Hematopoietic multipotent progenitor cell treated with erythropoietin and hydrocortisone succinate and interleukin-3 and kit ligand, for 6 days (in vitro differentiated cells): ENCODE measurements at places on chromosomes 2 and 18.
A peak's percentile ranks its signal among the peaks of the same experiment; 100 is the strongest.

DNA sequence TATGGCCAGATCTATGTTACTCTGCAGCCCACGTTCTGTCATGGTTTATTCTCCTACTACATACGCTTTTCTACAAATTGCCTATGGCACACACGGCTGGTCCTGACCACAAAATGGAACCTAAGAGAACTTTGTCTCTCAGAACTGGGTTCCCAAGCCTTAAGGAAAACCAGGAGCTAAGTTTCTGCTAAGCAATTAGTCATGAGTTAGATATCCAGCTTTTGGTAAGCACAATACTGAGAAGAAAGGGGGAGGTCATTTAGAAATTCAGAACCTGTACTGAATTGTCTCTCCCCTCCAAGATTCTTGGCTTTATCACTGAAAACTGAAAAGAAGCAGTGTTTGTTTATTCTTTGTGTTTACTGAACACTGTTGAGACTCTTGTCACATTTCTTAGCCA, 283.5 kb upstream of the TANK start:
- no peak for DNase-seq

- no peak for DNase-seq
Observed at GRCh38 chr2:108923736-108924579, 65.1 kb downstream of the EDAR start.

- DNase-seq = no peak
Observed at GRCh38 chr2:216681683-216682082, 13.7 kb downstream of the IGFBP5 start.

GRCh38 chr18:13993730-13994129, 78.4 kb upstream of the MC2R start:
- no peak for DNase-seq

DNA sequence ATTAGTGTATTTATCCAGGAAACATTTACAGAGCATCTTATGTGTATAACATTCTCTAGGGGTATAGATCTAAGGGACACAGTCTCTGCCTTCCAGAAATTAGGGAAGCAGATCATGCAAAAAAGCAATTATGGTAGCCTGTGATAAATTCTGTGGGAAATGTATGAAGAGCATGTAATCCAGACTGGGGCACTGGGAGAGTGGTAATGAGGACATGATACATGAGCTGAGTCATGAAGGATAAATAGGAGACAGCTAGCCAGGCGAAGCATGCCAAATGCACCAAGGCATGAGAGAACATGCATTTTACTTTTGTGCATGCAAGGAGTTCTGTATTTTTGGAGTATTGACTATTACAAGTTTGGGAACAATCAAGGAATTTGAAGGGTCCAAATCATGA, 8.9 kb upstream of the RPRM start:
- DNase-seq = no peak

DNA sequence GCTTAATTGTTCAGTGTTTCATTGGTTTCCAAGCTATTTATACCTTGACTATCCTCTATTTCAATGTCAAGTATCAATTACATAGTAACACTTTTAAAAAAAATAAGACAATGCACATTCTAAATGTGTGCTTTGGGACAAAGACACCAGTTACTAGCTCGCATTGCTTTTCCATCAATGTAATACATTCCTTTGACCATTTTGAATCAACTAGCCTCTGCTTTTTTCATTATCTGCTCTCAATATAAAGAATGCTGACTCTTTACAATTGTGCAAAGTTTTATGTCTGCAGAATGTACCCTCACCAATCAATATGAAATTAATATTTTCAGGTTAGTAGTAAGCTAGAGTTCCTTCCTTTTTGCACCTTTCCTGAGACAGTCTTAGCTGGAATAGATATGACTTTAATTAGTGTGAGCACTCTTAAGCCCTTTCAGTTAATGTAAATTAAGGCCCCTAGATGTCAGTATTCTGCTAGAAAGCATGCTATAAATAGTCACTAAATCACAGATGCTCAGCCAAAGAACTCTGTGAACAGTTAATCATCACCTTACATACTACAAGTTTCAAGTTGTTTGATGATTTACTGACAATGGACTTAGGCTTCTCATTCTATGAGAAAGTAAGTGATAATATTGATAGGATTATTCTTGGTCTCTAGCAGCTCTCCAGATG, 413.6 kb downstream of the PTH2R start:
- peak; percentile 55 for DNase-seq

DNA sequence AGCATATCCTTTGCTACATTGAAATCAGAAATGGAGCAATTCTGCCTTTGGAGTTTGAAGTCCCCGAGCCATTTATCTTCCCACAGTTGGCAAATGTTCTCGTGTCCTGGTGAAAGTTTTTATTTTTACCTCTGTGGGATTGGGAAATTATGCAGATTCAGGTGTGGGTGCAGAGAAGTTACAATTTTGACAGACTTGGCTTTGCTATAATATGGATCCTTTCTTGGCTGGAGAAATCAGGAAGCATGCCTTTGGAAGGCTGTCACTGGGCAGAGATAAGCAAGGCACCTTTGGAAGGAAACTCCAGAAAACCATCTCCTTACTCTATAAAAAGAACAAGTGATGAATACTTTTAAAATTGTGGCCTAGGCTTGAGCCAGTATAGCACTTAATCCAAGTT, 278.3 kb downstream of the SETBP1 start:
- DNase-seq = no peak

- no peak for DNase-seq
Observed at GRCh38 chr2:234291765-234292204, 205.1 kb downstream of the ARL4C start.

DNA sequence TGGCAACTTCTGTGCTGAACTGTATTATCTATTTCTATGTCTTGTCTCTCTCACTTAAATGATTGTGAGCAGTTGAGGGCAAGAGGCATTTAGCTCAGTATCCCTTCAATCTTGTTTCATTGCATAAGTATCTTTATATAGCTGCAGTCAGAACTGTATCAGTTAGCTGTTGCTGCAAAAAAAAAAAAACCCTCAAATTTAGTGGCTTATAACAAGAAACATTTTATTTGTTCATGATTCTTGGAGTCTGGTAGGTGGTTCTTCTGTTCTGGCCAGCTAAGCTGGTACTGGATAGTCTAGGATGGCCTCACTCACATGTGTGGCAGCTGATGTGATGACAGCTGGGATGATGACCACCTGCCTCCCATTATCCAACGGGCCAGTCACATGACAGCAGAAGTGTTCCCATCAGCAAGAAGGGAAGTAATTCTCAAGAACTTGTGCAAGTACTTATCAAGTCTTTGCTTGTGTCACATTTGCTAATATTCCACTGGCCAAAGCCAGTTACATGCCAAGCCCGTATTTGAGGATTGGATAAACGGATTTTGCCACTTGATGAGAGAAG, 67.8 kb downstream of the SLC4A3 start:
- DNase-seq = no peak

DNA sequence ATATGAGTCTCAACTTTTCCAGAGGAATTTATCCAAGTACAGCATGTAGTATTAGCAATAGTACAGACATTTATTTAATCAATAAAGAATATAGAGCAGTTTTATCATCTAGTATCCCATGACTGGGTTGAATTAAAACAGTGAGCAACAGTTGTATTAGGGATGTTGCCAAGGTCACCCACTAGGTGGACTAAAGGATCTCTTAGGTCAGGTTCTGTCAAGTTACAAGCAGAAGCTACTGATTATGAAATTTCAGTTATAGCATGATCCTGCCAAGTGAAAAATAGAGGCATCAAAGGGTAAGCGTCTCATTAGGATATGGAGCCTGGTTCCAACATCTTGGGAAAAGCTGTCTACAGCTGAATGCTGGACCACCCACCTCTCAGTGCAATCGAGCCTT, 52.1 kb upstream of the LAPTM4A start:
- DNase-seq = peak; percentile 53

DNA sequence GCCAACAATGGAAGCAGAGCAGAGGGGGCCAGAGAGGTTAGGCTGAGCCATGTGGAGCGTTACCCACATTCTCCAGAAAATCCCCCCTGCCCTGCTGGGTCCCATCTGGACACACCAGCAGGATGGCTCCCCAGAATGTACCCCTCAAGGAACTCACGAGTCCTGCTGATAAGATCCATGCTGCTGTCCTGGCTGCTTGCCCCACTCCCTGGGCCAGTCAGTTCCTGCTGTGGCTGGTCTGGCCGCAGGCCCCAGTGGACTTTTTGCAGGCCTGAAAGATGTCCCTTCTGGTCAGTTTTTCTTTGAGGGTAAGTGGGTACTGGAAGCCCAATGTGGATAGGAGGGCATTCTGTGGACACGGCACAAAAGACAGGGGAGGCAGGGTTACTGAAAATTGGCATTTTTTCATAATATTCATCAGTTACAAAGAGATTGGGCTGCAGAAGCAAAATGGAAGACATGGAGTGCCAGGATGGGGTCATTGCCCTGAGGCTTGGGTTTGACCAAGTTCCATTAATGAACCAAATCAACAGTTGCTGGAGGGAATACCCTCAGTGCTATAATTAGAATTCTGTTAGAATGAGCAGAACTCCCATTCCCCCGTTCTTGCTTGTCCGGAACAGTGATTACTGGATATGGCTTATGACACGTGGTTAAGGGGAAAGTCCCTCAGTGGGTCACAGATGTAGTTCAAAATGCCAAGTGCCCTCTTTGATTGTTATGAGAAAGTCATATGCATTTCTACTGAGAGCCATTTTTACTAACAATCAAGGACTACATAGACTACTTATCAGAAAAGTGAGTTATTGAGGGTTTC, 38.7 kb downstream of the SLC4A5 start:
- DNase-seq = no peak

DNA sequence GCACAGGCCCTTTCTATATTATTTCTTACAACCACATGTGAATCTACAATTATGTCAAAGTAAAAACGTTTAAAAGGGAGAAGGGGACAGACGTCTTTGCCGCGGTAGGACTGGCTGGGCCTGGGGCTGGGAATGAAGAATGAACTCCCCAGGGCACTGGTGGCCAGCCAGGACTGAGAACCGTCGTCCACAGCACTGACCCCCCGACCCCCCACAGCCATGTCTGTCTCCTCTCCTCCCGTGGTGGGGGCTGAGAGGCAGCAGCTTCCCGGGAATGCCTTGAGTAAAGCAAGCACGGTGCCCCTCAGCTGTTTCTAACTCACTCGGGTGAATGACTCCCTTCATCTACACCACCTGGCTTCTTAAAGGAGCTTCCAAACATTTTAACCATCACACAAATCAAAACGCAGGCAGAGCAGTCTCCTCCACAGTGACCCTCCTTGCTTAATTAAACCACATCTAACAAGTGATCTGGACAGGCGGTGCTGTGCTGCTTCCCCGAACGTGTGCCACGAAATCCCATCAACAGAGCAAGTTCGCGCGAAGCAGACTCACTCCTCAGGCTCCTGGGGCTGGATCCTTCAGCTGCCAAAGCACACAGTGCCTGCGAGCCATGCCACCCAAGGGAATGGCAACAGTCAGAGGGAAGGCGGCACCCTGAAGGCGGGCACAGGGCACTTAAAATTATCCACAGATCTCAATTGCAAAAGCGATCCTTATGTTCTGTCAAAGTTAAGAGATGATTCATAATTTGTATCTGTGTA, 217.7 kb downstream of the EIPR1 start:
- DNase-seq = no peak
